ENCODE measurements at places on chromosomes 4 and X. TPM values are rescaled to one million over a fixed set of nuclear protein-coding genes. Genes with fewer than 3 reads are reported as not detected.

GRCh38 chrX:16638533-16638932 lies 11.4 kb upstream of the S100G start:
- no peaks in the 10 kb centered on the region for H3K4me1 ChIP-seq
- peaks cover 7% of the 10 kb centered on the region for H3K36me3 ChIP-seq
- DNase-seq, result no peak

DNA sequence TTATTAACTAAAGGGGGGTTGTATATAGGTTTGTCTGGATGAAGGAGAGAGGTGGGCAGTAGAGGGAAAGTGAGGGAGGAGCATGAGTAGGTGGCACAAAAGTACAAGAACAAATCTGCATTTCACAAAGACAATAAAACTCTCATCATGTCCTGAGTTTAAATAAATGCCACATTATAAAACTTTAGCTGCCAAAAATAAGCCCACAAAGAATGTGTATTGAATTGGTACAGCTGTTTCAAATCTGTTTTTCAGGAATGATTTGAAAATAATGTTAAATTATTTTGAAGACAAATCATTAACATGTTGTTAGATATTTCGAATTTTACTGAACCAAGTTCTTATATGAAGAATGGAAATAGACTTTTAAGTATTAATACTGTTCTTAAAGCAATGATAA lies 5.8 kb downstream of the CNKSR2 start:
- DNase-seq, result no peak
- no peak overlapping the region for H3K27ac ChIP-seq
- H3K4me3 ChIP-seq, result no peak overlapping the region
- no peaks in the 10 kb centered on the region for H3K4me1 ChIP-seq
- H3K27me3 ChIP-seq, result peaks cover 16% of the 10 kb centered on the region

TREX2 gene
- polyA plus RNA-seq, result 0.30 TPM

- H3K27me3 ChIP-seq, result no peaks in the 10 kb centered on the region
- H3K36me3 ChIP-seq, result no peaks in the 10 kb centered on the region
- no peak overlapping the region for H3K4me3 ChIP-seq
- H3K4me1 ChIP-seq, result no peaks in the 10 kb centered on the region
Observed at GRCh38 chrX:133523081-133523487, 107.8 kb upstream of the GPC4 start.

GRCh38 chrX:18955676-18956075 lies 28.2 kb downstream of the PHKA2 start:
- H3K4me3 ChIP-seq, result no peak overlapping the region
- H3K36me3 ChIP-seq, result peaks cover 13% of the 10 kb centered on the region
- H3K27ac ChIP-seq, result no peak overlapping the region
- no peaks in the 10 kb centered on the region for H3K27me3 ChIP-seq
- no peak for DNase-seq

GRCh38 chr4:41177016-41177415 lies 37.3 kb downstream of the APBB2 start:
- peaks cover 16% of the 10 kb centered on the region for H3K4me1 ChIP-seq
- H3K36me3 ChIP-seq, result no peaks in the 10 kb centered on the region
- no peaks in the 10 kb centered on the region for H3K27me3 ChIP-seq
- no peak for DNase-seq

GRCh38 chr4:51880016-51880915 lies 37.3 kb downstream of the DCUN1D4 start:
- H3K36me3 ChIP-seq, result peaks cover 36% of the 10 kb centered on the region
- H3K4me3 ChIP-seq, result no peak overlapping the region
- peaks cover 9% of the 10 kb centered on the region for H3K4me1 ChIP-seq
- peak; percentile 71 for DNase-seq

GRCh38 chr4:93237521-93237920 lies 591.0 kb upstream of the ATOH1 start:
- no peaks in the 10 kb centered on the region for H3K36me3 ChIP-seq
- H3K4me3 ChIP-seq, result no peak overlapping the region
- H3K27ac ChIP-seq, result no peak overlapping the region
- no peaks in the 10 kb centered on the region for H3K27me3 ChIP-seq

CXCL13 gene
- 5.2 TPM for polyA plus RNA-seq

DNA sequence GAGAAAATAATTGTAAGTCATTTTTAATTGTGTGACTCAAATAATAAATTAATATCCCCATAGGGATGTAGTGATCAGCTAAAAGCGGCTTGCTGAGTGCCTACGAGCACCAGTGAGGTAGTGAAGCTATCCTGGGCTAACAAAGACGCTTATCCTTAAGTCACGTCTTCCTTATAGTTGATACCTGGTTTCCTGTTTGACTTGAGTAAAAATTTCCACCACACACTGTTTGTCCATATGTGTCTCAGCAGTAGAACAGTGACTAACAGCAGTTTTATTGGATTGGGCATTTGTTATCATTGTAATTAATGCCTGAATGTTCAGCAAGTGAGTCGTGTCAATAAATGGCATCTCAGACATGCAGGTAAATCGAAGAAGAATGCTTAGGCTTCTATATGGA lies 241.1 kb downstream of the GRXCR1 start:
- H3K27me3 ChIP-seq, result no peaks in the 10 kb centered on the region
- DNase-seq, result no peak
- no peak overlapping the region for H3K4me3 ChIP-seq
- no peak overlapping the region for H3K27ac ChIP-seq

SRP72 gene
- 66.3 TPM for polyA plus RNA-seq

DNA sequence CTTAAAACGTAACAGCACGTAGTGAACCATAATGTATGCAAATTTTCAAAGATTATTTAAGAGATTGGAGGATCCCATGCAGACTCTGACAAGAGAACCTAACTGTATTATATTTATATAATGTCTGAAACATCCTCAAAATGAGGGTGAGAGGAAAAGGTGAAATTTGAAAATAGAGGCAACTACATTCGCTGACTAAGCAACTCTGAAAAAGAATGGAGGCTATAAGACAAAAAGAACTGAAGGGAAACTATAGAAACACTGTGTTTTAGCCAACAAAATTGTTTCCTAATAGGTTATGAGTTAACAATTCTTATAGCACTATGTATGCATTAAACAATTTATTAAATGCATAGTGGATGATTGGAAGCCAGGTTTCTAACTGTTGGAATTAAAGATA lies 648.0 kb downstream of the UBE2NL start:
- no peaks in the 10 kb centered on the region for H3K27me3 ChIP-seq
- H3K27ac ChIP-seq, result no peak overlapping the region
- H3K4me1 ChIP-seq, result no peaks in the 10 kb centered on the region
- no peak overlapping the region for H3K4me3 ChIP-seq
- H3K36me3 ChIP-seq, result no peaks in the 10 kb centered on the region

GRCh38 chr4:85861064-85861765 lies 386.3 kb downstream of the ARHGAP24 start:
- no peaks in the 10 kb centered on the region for H3K4me1 ChIP-seq
- no peaks in the 10 kb centered on the region for H3K27me3 ChIP-seq
- H3K27ac ChIP-seq, result no peak overlapping the region
- peak; percentile 74 for DNase-seq
- H3K4me3 ChIP-seq, result no peak overlapping the region

DNA sequence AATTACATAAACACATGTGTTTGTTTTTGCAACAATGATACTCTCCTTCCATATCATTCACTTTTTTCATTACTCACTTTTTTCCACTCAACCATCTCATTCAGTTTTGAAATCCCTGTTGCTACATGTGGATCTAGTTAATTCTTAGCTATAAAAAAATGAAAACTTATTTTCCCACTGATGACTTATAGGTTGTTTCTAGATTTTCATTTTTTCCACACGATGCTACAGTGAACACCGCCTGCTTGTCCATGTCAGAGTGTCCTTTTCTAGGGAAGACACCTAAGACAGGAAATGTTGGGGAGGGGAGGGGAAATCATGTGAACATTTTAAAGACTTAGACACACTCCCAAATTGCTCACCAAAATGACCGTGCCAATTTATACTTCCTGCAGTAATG lies 70.2 kb downstream of the SUPT20HL2 start:
- H3K36me3 ChIP-seq, result no peaks in the 10 kb centered on the region
- no peaks in the 10 kb centered on the region for H3K27me3 ChIP-seq
- H3K4me1 ChIP-seq, result peaks cover 2% of the 10 kb centered on the region
- no peak overlapping the region for H3K4me3 ChIP-seq

RHOXF2 gene
- not detected for polyA plus RNA-seq

DNA sequence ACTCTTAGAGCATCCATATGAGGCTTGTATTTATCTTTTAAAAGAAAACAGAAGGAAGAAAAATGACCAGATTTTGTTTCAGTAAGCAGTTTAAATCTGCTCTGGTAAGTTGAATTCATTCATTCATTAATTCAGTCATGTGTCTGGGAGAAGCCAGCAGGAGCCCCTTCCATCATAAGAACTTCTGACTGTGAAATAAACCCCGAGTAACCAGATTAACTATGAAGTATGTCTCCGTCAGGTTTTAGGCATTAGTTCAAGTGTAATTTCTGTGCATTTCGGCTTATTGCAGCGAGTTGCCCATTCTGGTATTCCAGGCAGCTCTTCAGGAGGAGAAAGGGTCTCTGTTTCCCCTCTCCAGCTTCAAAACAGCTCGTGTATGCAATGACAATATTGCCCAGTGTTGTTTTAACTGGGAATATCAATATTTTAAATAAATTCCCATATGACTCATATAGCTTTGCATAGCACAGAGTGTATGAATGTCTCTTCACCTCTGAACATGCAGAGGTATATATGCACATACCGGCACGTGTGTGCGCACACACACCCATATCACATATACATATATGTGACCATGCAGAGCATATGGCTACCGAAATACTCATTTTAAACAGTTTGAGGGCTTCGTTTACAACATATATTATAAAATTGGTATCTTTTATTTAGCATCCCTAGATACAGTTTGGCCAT lies 255.3 kb downstream of the BCOR start:
- no peak overlapping the region for H3K4me3 ChIP-seq
- H3K27ac ChIP-seq, result no peak overlapping the region
- H3K27me3 ChIP-seq, result no peaks in the 10 kb centered on the region
- no peak for DNase-seq
- no peaks in the 10 kb centered on the region for H3K36me3 ChIP-seq

SPATA18 gene
- 0.78 TPM for polyA plus RNA-seq

DNA sequence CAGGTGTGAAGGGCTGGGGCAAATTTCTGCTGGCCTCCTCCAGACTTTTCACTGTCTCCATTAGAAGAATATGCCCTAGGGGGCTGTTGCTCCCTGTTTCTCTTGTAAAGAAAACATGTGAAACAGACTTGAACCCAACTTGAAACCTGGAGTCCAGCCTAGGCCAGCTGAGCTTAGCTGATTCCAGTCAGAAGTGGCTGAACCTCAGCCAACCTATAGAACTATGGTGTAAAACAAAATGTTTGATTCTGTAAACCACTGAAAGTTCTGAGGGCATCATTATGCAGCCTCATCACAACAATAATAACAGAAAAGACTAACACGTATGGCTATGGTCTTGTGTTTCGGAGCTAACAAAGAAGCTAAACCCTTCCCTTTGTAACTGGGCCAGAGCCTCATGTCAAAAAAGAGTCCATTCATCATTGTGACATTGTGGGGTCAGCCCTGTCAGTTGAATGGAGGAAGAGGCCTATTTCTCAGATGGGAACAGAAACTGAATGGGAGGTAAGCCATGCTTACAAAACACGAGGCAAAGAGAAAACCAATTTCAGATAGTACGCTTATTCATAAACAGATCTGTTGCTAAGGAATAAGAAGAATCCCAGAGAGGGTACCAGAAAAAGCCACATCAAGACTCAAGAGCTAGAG lies 34.1 kb downstream of the SETD7 start:
- no peaks in the 10 kb centered on the region for H3K36me3 ChIP-seq
- no peaks in the 10 kb centered on the region for H3K4me1 ChIP-seq
- no peak overlapping the region for H3K27ac ChIP-seq

DNA sequence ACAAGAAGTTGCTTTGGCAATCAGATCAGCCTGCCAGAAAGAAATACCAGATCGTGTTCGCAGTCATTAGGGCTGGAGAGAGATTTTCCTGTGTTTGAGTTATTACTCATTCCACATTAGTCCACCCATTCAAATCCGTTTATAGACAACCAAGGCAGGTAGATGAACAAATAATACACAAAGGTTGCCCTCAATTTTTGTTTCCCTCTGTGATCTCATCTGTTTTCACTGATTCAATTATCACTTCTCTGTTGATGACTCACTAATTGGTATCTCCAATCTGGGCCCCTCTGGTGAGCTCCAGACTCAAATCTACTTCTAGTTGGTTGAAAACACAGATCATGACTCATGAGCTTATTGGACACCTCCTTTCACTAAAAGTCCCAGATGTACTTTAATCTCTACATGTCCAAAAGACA lies 54.5 kb downstream of the CHM start:
- no peaks in the 10 kb centered on the region for H3K27me3 ChIP-seq
- no peak overlapping the region for H3K4me3 ChIP-seq
- DNase-seq, result no peak

DNA sequence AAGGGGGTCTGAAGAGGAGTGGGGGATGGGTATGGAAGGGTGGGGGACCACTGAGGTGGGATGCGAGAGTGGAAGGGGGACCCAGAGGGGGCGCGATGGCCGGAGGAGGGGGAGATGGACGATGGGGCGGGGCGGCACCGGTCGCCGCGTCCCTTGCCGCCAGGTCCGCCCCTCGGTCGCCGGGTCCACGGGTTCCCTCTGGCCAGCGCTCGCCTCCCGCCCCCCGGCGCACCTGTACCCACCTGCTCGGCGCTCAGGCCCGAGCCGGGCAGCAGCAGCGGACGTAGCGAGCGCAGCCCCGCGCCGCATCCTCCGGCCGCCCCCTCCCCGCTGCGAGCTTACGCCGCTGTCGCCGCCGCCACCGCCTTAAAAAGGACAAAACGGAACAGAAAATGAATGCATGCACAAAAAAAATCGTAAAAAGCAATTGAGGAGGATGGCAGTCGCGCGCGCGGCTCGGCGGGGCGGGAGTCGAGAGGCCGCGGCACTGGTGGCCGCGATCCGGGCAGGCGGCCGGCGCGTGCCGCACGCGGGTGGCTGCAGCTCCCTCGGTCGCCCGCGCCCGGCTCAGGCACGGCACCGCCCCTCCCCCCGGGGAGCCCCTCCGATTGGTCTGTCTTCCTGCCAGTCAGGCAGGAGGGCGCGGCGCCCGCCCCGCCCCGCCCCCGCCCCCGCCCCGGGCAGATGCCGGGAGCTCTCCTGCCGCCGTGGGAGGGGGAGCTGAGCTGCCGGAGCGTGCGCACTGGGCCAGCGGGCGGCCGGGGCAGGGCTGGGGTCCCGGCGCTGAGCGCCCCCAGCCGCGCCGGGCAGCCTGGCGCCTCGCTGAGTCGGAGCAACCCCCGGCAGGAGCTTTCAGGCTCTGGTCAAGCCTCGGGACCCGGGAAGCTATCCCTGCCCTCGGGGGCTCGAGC lies at the start of gene JAKMIP1:
JAKMIP1 (minus strand) TSS at position 539 of the 911 bp plus-strand sequence. CDS start 87,699 bp downstream, outside the sequence.
- peak; percentile 53 for DNase-seq
- H3K27ac ChIP-seq, result no peak within 1 kb of the TSS
- H3K27me3 ChIP-seq, result peaks cover 48% of the 10 kb centered on the region
- H3K36me3 ChIP-seq, result no peaks in the 10 kb centered on the region
- no peaks in the 10 kb centered on the region for H3K4me1 ChIP-seq

GATA1 gene
- 0.76 TPM for polyA plus RNA-seq

CASP3 gene
- 53.4 TPM for polyA plus RNA-seq

GRCh38 chr4:151721466-151721865 lies 39.3 kb downstream of the GATB start:
- H3K27ac ChIP-seq, result no peak overlapping the region
- no peak overlapping the region for H3K4me3 ChIP-seq
- DNase-seq, result no peak

GABRQ gene
- 0.40 TPM for polyA plus RNA-seq

GRCh38 chr4:110371016-110371770 lies 104.8 kb upstream of the ENPEP start:
- H3K4me1 ChIP-seq, result peaks cover 8% of the 10 kb centered on the region
- H3K27me3 ChIP-seq, result no peaks in the 10 kb centered on the region
- peak; percentile 73 for DNase-seq
- no peaks in the 10 kb centered on the region for H3K36me3 ChIP-seq
- no peak overlapping the region for H3K4me3 ChIP-seq
- H3K27ac ChIP-seq, result peak overlapping the region; percentile 78

- H3K4me3 ChIP-seq, result no peak overlapping the region
- no peaks in the 10 kb centered on the region for H3K27me3 ChIP-seq
- H3K27ac ChIP-seq, result no peak overlapping the region
- H3K36me3 ChIP-seq, result no peaks in the 10 kb centered on the region
- DNase-seq, result peak; percentile 18
- H3K4me1 ChIP-seq, result no peaks in the 10 kb centered on the region
Observed at GRCh38 chrX:56554870-56555269, 8.6 kb upstream of the UBQLN2 start.
